ENCODE measurements at places on chromosomes 4 and X.

DNA sequence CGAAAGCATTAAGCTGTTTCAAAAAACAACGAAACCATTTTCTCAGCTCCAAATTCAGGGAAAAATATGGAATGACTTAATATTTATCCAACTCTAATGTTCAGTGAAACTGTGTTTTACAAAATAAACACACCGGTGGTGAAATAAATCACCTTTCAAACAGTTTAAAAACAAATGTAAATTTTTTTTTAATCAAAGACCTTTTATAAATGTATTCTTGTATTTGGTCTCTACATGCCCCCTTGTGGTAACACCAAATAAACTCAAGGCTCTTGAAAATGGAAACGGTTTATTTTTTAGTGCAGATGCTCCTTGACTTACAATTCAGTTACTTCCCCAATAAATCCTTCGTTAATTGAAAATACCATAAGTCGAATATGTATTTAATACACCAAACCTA is 45.8 kb upstream of the ITM2A start:
- no peak for DNase-seq

- DNase-seq: no peak
Measured at GRCh38 chr4:89640620-89641366, 196.2 kb downstream of the SNCA start.

- peak; percentile 95 for DNase-seq
Measured at GRCh38 chr4:139295206-139295941, 5.9 kb upstream of the NAA15 start.

DNA sequence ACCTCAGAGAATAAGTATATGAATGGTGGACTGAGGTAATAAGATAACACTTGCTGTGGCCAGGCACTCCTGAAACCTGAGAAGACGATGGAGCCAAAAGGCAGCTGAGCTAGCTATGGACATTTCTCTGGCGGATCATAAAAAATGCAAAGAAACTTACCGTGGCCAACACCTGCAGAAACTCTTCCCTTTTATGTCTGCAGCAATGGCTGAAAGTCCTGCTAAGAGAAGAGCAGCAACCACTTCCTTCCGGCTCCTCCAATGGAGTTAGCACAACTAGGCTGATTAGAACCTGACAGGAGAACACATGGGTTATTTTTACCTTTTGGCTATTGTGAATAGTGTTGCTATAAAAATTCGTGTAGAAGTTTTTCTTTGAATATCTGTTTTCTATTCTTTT is 76.0 kb upstream of the MAGEB16 start:
- no peak for DNase-seq

GRCh38 chrX:28391528-28391927 is 195.7 kb upstream of the IL1RAPL1 start:
- no peak for DNase-seq

All from effector memory CD4-positive, alpha-beta T cell (primary cell).